Effector CD4-positive, alpha-beta T cell (primary cell): ENCODE measurements at places on chromosomes 12 and 14.

DNA sequence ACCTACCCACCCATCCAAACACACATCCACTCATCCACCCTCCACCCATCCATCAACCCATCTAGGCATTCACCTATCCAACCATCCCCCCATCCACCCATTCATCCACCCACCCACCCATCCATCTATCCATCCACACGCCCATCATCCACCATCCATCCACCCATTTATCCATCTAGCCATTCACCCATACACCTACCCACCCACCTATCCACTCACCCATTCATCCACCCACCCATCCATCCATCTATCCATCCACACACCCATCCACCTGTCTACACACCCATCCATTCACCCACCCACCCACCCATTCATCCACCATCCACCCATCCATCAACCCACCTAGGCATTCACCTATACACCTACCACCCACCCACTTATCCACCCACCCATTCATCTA lies 72.6 kb upstream of the GALNT9 start:
- no peak for DNase-seq

GRCh38 chr14:64636980-64637429 lies 67.2 kb upstream of the PLEKHG3 start:
- no peak for DNase-seq

- no peak for DNase-seq
Measured at GRCh38 chr12:1812650-1813302, 7.6 kb upstream of the LRTM2 start.

DNA sequence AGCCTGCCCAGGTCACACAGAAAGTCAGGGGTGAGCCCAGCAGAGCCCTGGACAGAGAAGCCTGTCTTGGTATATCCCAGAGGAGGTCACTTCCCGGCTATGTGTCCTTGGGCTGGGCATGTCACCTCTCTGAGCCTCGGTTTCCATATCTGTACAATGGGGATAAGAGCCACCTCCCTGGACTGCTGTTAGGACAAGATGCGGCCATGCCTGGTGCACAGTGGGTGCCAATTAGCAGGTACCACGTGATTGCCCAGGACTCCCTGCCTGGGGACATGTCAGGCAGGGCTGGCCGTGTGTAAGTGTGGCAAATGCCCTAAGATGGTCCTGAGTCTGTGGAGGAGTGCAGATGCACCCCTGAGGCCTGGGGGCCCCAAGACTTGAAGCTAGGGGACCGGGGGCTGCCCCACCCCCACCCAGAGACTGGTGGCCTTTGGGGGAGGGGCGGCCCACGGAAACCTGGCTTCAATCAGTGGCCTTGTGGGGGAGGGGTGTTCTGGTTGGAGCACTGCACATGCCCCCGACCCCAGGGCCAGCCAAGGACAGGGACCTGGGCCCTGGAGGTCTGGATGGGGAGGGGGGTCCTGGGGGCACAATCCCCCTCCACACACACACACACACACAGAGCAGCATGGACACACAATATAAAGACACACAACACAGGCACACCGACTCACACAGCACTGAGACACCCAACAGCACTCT lies 878 bp downstream of the TMEM119 start:
- no peak for DNase-seq

GRCh38 chr14:76375947-76376404 lies at the start of gene ESRRB:
Gene ESRRB (plus strand): TSS chr14:76376137. CDS start chr14:76376402, 265 bp downstream.
- no peak for DNase-seq

DNA sequence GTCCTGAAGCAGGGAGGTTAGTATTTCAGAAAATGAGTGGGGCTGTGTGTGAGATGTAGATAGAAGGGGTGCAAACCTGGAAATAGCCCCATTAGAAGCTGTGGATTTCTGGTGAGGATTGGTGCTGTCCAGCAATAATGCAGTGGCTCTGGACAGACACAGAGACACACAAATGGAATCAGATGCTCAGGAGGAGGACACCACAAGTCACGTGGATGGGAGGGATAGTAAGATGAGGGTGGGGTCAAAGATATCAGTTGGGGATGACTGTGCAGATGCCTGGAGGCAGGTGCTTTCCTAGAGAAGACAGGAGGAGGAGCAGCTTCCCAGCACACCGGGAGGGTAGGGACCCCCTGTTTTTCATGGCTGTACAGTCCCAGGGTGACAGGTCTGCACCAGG lies 136.5 kb downstream of the PLXNC1 start:
- DNase-seq = no peak

- DNase-seq = no peak
Measured at GRCh38 chr12:28367326-28367725, 177.1 kb downstream of the CCDC91 start.

DNA sequence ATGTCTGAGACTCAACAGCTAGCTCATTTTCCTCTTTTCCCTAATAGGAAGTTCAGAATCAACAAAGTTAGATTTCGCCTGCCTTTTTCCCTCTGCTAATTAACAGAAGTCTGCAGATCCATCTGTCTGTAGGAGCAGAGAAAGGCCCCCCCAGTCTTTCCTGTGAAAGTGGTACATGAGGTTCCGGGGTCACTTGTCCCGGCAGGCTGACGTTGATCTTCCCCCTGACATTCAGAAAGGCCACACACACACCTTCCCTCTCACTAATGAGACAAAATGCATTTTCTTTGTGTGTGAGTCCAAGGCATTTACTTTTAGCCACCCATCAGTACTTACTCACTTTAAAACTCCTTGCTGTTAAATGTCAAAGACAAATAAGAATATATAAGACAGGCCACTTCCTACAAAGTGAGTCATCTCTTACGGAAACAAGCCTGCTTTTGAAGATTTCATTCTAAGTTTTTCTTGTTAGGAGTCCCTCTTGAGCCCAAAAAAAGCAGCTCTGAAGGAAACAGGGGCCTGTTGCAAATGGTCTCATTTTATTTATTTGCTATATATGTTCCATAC lies 138.7 kb downstream of the TTC7B start:
- no peak for DNase-seq

GRCh38 chr14:76713121-76713520 lies 48.1 kb upstream of the VASH1 start:
- no peak for DNase-seq

- no peak for DNase-seq
Measured at GRCh38 chr12:93378998-93379325, 1.2 kb downstream of the NUDT4 start.

GRCh38 chr12:107335802-107336570 lies 242.6 kb upstream of the CRY1 start:
- DNase-seq = no peak

- peak; percentile 43 for DNase-seq
Measured at GRCh38 chr14:93219103-93219726, 12.2 kb downstream of the UBR7 start.

DNA sequence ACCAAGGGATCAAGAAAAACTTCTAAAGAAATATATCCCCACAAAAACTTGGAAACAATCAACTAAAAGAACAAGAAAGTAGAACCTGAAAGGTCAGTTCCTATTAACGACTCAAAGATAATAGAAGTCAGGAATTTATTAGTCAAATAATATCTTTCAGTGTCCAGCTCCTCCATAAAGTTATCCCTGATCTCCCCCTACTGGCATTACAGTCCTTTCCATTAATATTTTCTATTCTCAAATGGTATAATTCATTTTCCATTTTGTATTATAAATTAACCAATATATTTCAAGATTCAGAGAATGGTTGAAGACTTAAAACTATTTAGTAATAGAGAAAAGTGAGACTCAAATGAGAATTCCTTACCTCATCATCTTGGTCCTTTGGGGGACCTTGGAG lies 11.6 kb upstream of the SUPT16H start:
- no peak for DNase-seq

GRCh38 chr12:50166799-50167048 lies 445 bp downstream of the CERS5 start:
- no peak for DNase-seq

DNA sequence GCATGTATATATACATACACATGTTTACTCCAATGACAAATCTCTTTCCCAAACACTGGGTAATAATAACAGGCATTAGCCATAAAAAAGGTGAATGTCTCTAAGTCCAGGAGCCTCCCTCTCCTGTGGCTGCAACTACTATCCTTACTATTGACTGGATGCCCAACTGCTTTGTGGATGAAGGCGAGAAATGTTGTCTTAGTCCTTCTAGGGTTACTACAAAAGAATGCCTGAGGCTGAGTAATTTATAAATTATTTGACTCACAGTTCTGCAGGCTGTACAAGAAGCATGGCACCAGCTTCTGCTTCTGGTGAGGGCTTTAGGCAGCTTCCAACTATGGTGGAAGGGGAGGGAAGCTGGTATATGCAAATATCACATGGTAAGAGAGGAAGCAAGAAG lies 366.0 kb upstream of the DDHD1 start:
- DNase-seq = no peak

DNA sequence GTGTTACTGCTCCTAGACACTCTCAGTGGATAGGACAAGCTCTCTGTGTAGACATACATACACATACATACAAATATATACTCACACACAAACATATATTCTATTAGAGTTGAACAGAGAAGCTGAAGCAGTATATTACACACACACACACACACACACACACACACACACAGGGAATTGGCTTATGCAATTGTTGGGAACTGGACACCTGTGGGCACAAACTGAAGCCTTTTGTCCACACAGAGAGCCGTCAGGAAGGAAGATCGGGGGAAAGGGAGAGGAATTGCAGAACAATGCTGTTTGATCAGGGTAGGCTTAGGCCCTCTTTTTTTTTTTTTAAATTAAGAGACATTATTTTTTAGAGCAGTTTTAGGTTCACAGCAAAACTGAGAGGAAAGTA lies 180.7 kb upstream of the DDHD1 start:
- no peak for DNase-seq

- DNase-seq = no peak
Measured at GRCh38 chr14:100391724-100392123, 68.6 kb downstream of the SLC25A47 start.

DNA sequence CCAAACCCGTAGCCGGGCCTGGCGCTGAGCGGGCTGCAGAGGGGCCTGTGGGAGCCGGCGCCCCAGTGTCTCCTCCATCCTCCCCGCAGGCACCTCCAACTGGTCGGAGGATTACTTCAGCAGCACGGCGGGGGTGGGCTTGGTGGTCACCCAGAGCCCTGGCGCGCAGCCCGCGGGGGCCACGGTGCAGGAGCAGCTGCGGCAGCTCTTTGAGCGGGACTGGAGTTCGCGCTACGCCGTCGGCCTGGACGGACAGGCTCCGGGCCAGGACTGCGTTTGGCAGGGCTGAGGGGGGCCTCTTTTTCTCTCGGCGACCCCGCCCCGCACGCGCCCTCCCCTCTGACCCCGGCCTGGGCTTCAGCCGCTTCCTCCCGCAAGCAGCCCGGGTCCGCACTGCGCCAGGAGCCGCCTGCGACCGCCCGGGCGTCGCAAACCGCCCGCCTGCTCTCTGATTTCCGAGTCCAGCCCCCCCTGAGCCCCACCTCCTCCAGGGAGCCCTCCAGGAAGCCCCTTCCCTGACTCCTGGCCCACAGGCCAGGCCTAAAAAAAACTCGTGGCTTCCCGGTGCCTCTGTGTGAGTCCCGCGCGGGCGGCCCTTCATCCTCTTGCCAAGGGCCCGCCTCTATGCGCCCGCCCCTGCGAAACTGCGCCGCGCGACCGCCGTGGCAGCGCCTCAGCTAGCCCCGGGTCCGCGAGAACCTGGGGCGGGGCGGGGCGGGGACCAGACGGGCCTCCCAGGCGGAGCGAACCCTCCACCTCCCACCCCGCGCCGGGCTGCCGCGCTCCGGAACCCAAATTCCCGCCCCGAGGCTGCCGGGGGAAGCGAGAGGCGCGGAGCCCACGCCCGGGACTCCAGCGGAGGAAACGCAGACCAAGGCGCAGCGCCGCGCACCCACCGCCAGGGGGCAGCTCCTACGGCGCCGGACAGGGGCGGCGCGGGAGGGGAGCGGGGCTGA lies 8.3 kb downstream of the PLD4 start:
- DNase-seq = peak; percentile 75

DNA sequence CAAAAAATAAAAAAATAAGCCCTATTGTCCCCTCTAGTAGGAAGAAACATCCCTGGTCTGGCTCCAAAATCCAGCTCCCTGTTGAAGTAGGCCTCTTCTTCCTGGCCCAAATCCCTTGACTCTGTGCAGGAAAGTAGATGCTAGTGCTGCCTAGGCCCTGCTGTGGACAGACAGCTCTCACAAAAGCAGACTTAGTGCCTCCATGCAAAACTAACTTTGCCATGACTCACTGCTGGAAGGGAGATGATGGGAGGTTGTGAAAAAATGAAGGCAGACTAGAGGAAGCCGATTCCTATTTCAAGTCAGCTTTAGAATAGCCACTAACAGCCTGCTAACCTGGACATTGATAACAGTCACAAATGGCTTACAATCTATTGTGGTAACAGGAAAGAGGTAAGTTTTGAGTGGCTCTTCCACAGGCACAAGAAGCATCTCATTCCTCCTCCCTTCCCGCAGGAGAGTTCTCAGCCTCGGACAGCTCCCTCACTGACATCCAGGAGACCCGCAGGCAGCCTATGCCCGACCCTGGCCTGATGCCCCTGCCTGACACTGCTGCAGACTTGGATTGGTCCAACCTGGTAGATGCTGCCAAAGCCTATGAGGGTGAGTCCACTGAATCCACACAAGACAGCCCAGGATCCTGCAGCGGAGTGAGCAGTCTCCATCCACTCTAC lies 198.9 kb upstream of the RGS6 start:
- no peak for DNase-seq

GRCh38 chr12:59820594-59821011 lies 224.8 kb downstream of the SLC16A7 start:
- DNase-seq = no peak

DNA sequence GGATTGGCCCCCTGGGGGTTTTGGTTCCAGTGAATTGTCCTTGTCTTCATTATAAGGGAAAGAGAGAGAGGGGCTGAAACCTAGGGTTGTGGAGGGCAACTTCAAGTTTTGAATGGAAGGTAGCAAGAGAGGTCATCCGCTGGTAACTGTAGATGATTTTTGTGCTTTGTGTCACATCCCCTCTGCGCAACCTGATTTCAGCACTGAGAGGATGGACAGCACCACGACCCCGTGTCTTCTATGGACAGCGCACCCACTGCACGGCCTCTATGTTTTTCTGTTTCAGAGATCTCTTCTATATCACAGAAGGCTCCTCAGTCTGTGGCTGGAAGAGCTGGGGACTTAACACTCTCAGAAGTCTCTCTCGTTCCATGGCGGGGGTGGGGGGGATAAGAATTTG lies 127.0 kb upstream of the RPH3A start:
- DNase-seq = no peak

DNA sequence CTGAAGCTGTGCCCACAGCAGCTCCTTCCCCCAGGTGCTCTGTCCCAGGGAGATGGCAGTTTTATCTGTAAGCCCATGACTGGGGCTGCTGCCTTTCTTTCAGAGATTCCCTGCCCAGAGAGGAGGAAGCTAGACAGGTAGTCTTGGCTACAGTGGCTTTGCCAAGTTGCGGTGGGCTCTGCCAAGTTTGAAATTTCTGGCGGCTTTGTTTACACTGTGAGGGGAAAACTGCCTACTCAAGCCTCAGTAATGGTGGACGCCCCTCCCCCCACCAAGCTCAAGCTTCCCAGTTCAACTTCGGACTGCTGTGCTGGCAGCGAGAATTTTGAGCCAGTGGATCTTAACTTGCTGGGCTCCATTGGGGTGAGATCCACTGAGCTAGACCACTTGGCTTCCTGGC lies 124.7 kb downstream of the MSRB3 start:
- no peak for DNase-seq

DNA sequence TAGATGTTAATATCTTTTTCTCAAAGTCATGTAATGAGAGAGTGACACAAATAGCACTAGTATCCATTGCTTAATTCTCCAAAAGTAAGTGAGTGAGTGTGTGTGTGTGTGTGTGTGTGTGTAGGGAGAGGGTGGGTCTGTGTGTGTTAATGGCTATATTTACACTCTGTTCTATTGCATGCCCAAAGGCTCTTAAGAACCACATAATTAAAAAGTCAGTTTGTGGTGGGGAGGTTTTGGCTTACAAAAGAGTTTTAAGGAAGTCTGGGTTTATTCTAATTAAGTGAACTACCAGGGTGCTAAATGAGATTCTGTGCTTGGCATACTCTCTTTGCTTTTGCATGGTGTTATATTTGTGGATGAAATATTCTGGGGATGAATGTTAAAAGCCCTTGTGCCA lies 1897.6 kb upstream of the FLRT2 start:
- DNase-seq = no peak
